Kidney (tissue), 22 donors: ENCODE measurements at places on chromosomes 5 and 9. TPM values are rescaled to one million over a fixed set of nuclear protein-coding genes. Genes with fewer than 3 reads are reported as not detected.

GRCh38 chr9:3088219-3088618 lies 244.3 kb upstream of the PUM3 start:
- no peaks in the 10 kb centered on the region for H3K27me3 ChIP-seq
- no peaks in the 10 kb centered on the region for H3K4me1 ChIP-seq
- H3K4me3 ChIP-seq: no peak overlapping the region

DNA sequence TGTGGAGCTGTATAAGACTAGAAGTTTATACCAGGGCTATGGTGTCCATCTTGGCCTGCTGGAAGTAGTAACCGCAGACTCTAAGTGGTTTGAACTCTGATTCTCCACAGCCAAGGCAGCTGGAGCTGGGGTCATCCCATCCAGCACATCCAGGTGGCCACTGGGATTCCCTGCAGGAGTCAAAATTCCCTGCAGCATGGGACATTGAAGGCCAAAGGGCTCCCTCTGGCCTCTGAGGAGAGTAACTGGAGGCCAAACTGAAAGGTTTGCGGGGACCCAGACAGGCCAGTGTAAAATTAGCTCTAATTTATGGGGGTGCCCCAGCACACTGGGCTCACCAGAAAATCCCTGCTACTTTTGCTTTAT lies 12.2 kb upstream of the PRXL2C start:
- no peak for DNase-seq
- no peaks in the 10 kb centered on the region for H3K27me3 ChIP-seq
- H3K4me3 ChIP-seq: no peak overlapping the region
- H3K36me3 ChIP-seq: no peaks in the 10 kb centered on the region
- no peaks in the 10 kb centered on the region for H3K4me1 ChIP-seq
- no peak overlapping the region for H3K27ac ChIP-seq

GRCh38 chr5:54881286-54882005 lies 103.9 kb downstream of the ESM1 start:
- no peaks in the 10 kb centered on the region for H3K27me3 ChIP-seq
- DNase-seq: no peak
- no peaks in the 10 kb centered on the region for H3K36me3 ChIP-seq
- no peak overlapping the region for H3K27ac ChIP-seq
- H3K4me3 ChIP-seq: no peak overlapping the region

DNA sequence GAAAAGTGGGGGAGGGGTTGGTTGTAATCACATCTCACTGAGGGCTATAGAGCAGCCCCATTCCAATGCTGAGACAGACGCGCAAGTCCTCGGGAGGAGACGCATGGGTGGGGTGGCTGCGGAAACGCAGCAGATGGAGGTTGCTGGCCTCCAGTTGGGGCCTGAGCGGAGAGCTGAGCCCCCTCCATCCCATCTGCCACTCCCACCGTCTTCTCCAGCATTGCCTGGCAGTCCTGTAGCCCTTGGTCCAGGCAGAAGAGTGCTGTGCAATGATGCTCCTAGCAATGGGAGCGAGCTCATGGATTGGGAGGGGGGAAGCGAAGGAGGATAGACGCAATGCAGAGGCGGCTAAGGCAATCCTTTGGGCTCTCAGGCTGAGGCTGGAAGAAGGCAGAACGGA lies 79.4 kb upstream of the GLRA1 start:
- H3K27ac ChIP-seq: no peak overlapping the region
- no peaks in the 10 kb centered on the region for H3K4me1 ChIP-seq
- no peak for DNase-seq
- H3K36me3 ChIP-seq: no peaks in the 10 kb centered on the region

GRCh38 chr5:133870661-133871060 lies 97.8 kb downstream of the C5orf15 start:
- no peak for DNase-seq
- peaks cover 4% of the 10 kb centered on the region for H3K27me3 ChIP-seq
- no peak overlapping the region for H3K27ac ChIP-seq

DNA sequence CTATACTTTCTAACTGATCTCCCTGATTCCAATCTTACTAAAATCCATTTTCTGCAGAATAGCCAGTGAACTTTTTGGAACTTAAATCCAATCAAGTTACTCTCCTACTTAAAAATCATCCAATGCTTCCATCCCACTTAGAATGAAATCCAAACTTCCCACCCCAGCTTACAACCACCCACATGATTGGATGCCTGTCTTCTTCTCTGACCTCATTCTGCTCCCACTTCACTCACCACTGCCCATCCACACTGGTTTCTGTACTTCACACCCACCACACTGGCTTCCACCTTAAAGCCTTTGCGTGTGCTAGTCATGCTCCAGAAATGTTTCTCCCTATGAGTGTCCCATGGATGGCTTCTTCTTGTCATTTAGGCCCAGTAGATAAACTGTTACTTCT lies 119.7 kb downstream of the PRELID2 start:
- no peaks in the 10 kb centered on the region for H3K36me3 ChIP-seq
- no peaks in the 10 kb centered on the region for H3K27me3 ChIP-seq
- no peak for DNase-seq
- H3K27ac ChIP-seq: no peak overlapping the region

DNA sequence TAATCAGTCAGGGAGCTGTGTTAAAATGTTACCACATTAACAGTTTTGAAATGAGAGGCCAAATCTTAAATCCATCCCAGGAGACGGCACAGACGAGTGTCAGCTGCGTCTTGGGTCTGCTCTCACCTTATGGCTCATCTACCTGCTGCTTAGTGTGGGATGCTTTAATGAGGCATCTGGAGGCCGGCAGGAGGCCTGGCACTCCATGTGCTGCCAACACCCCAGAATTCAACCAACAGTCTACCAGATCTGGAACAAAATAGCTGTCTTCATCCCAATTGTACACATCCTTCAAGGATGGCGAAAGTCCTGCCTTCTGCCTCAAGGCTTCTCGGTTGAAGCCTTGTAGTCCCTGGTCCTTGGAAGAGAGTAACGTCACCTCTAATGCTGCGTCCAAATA lies 12.0 kb downstream of the PRKACG start:
- DNase-seq: no peak
- no peaks in the 10 kb centered on the region for H3K27me3 ChIP-seq
- no peaks in the 10 kb centered on the region for H3K36me3 ChIP-seq
- no peaks in the 10 kb centered on the region for H3K4me1 ChIP-seq

DNA sequence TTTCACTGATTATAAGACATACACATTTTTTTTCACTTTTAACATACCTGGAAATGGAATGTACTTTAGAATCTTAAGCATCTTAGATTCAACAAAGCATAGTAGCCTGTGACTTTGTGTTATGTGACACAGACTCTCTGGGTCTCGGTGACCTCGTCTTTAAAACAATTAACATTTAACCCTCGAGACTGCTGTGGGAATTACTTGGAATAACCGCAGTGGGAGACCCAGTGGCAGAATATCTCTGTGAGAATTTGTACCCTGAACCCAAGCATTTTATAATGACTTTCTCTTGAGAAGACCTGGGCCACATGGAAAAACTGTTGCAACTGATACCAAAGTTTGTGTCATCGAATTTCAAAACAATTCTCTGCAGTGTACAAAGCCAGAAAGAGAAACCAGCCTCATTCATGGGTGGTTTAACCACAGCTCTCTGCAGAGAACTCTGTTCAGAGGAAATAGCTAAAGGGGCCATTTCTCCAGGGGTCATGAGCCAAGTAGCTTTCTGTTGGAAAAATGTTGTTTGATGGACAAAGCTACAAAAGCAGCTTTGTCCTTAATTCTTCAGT lies 10.0 kb upstream of the RETREG1 start:
- DNase-seq: no peak
- H3K27me3 ChIP-seq: no peaks in the 10 kb centered on the region
- no peak overlapping the region for H3K4me3 ChIP-seq
- no peaks in the 10 kb centered on the region for H3K36me3 ChIP-seq

GRCh38 chr9:93709600-93710369 lies 133.4 kb downstream of the PHF2 start:
- H3K27ac ChIP-seq: no peak overlapping the region
- DNase-seq: no peak
- H3K4me3 ChIP-seq: no peak overlapping the region
- no peaks in the 10 kb centered on the region for H3K4me1 ChIP-seq
- H3K36me3 ChIP-seq: no peaks in the 10 kb centered on the region
- no peaks in the 10 kb centered on the region for H3K27me3 ChIP-seq

GRCh38 chr5:75601996-75602395 lies 9.3 kb upstream of the ANKDD1B start:
- no peak overlapping the region for H3K27ac ChIP-seq
- no peak for DNase-seq
- no peak overlapping the region for H3K4me3 ChIP-seq
- peaks cover 3% of the 10 kb centered on the region for H3K4me1 ChIP-seq

DNA sequence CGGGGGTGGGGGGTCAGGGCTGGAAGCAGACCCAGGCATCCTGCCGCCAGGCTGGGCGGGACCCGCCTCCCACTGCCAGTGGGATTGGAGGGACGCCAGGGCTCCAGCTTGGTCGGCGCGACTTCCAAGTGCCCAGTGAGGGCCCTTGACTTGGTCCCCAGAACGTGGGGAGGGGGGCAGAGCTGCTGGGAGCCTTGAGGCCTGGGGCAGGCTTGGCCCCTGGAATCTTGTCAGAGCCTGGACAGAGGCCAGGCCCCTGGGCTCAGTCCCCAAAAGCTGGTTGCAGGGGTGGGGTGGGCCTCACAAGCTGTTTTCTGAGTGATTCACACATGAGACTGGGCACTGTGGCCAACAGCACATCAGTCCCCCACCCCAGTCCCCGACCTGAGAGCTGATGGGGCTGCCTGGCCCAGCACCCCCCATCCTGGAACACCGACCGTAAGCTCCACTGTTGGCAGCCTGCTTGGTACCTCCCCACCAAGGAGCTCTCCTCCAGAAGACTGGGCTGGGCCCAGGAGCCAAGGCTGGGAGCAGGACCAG lies 526 bp downstream of the CLIC3 start:
- no peak overlapping the region for H3K27ac ChIP-seq
- no peak for DNase-seq
- H3K4me3 ChIP-seq: no peak overlapping the region
- peaks cover 10% of the 10 kb centered on the region for H3K4me1 ChIP-seq
- H3K27me3 ChIP-seq: no peaks in the 10 kb centered on the region

Gene ANXA1
- total RNA-seq: 250 TPM

Gene IL9
- not detected for total RNA-seq

Gene TPRN
- total RNA-seq: 49.5 TPM

Gene GDA
- 31.4 TPM for total RNA-seq

Gene TRMO
- 20.3 TPM for total RNA-seq

Gene PTGES
- total RNA-seq: 8.9 TPM

Gene SPATA31C1
- not detected for total RNA-seq

Gene GTF2H2
- total RNA-seq: 34.3 TPM
